Activated T-helper 1 cell treated with anti-CD3 and anti-CD28 coated beads, Interleukin-12 subunit alpha, Interleukin-12 subunit beta, Interleukin-2, Interleukin-4 antibody, amounts not matched to agents 30 ng/mL and 10 ng/mL and 1 ng/mL, durations not matched to agents 14 hours and 24 hours and 36 hours (primary cell): ENCODE measurements at places on chromosomes 4 and X. TPM values are rescaled to one million over a fixed set of nuclear protein-coding genes. Genes with fewer than 3 reads are reported as not detected.

DNA sequence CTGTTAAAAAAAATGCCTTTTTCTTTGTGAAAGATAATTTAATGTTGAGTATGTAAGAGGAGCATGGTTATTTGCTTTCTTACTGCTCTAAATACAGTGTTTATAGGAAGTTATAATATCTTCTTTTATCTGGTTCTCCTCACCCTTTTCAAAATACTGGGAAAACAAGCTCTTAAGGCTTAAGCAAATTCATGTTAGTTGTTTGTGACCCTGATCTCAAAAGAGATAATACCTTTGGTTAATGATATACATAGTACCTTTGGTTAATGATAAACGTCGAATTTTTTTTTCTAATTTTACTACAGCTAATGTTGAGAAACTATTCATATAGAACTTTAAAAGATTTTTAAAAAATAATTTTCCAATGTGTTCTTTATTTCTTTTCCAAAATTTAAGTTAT, 180.1 kb downstream of the RAPGEF2 start:
- no peak for DNase-seq

DNA sequence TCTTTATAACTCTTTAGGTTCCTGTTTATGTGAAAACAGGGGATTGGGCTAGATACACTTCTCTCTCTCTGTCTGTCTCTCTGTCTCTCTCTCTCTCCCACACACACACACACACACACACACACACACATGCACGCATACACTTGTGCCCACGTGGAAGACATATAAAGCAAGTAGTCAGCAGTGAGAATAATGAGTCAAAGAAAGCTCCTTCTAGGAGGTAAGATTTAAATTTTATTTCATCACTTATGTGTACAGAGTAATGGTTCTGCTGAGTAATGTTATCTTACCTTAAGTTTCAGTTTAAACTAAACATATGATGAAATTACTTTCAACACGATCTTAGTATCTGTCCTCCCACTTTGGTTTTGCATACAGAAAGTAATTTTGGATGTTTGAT, 243.0 kb upstream of the TEX13A start:
- DNase-seq: no peak

CTAG2 gene
- total RNA-seq: not detected in 2 replicates

- DNase-seq: no peak
Measured at GRCh38 chr4:7819446-7819845, 120.2 kb downstream of the AFAP1 start.

GRCh38 chr4:74999714-75000309, 66.9 kb downstream of the PARM1 start:
- DNase-seq: no peak

- no peak for DNase-seq
Measured at GRCh38 chr4:182843808-182844325, 73.3 kb downstream of the DCTD start.

ARAP2 gene
- 40.1 and 54.9 TPM in 2 replicates for total RNA-seq

TCEAL2 gene
- not detected in 2 replicates for total RNA-seq

- DNase-seq: no peak
Measured at GRCh38 chrX:42495139-42495538, 282.8 kb downstream of the PPP1R2C start.

TCEAL5 gene
- total RNA-seq: not detected in 2 replicates

- no peak for DNase-seq
Measured at GRCh38 chr4:128241019-128241418, 46.6 kb downstream of the PGRMC2 start.

SERPINA7 gene
- not detected in 2 replicates for total RNA-seq

DNA sequence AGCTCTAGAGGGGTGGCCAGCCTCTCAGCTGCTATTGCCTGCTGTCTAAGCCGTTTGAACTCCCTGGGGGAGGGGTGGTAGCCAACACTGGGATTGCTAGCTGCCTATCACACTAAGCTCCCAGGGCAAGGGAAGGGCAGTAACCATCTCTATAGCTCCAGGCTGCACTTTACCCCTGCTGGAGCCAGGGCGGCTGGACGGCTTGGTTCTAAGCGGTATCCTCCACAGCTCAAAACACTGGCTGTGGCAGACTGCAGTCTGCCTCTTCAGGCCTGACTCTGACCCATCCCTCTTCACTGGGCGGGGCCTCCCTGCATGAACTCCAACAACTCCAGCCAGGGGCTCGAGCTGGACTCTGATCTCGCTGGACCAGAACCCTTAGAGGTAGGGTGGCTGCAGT, 55.3 kb upstream of the GNRHR start:
- DNase-seq: no peak

DNA sequence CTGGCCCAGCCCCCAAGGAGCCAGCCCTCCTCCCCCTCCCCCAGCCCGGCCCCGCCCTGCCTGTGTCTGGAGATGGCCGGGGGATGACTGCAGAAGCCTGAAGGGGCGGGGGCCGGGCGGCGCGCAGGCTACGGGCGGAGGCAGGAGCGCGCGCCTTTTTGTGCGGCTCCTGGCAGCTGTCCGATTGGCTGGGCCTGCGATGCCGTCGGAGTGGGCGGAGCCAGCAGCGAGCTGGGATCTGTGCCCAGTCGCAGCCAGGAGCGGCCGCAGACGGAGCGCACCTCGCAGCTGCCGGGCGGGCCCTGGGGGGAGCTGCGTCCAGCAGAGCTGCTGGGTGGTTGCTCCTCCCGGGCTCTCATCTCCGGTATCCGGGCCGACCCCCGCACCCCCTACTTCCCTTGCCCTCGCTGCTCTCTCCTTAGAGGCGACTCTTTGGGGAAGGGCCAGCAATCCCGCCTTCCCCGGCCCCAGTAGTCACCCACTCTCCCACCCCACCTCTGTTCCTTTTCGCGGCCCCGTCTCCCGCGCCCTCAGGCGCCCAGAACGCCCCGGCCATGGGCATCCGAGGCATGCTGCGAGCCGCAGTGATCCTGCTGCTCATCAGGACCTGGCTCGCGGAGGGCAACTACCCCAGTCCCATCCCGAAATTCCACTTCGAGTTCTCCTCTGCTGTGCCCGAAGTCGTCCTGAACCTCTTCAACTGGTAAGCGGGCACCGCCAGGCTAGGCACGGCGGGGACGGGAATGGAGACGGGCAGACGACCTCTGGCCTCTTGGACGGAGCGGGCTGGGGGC, at the start of gene GABRQ:
Gene GABRQ (plus strand): TSS at position 247 of the 794 bp plus-strand sequence. CDS start 308 bp downstream, at position 555.
- no peak for DNase-seq

TMEM255A gene
- total RNA-seq: not detected in 2 replicates

DNA sequence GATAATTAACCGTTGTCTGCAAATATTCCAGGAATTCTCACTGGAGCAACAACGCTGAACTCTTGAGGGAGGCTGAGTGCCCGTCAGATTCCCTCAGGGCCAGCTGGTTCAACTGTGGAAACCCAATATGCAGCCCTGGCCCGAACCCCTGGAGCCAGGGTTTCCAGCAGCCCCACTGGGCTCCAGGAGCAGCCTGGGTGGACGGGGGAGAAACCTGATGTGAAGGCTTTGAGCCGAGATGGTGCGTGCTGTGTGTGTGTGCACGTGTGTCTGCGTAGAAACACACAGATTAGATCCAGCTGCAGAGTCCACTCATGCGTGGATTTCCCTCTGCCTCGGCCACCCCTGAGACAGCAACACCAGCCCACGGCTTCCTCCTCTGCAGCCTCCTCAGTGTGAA, 19.4 kb upstream of the SLC25A6 start:
- no peak for DNase-seq

DNA sequence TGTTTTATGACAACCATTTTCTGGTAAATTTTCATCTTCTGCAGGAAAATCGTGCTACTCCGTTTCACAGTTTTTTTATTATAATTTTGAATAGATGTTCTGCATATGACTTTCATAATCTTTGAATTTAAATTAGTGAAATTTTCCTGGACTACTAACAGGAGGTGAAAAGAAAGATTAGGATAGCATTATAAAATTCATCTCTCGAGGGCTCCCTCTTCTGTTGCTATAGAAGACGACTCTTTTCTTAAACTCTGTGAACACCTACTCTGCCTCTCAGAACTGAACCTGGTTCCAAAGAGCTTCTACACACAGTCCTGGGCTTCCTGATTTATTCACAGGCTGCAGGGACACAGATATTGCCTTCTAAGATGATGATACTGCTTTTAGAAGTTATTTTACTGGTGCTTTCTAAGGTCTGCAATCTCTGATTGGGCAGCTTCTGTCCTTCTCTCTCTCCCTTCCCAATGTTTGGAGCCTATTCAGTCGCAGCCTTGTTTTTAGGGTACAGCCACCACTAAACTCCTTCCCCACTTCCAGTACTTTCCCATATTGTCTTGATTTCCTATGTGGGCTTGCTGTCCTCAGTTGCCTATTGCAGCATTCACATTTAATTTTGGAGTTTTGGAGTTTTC, 10.1 kb upstream of the SAP30 start:
- DNase-seq: no peak

GAGE12E gene
- total RNA-seq: not detected in 2 replicates

GRCh38 chr4:41359422-41359775, 102.7 kb downstream of the UCHL1 start:
- no peak for DNase-seq

- DNase-seq: no peak
Measured at GRCh38 chr4:150145946-150146340, 67.7 kb downstream of the DCLK2 start.

FGF13 gene
- not detected in 2 replicates for total RNA-seq

GRCh38 chr4:57448452-57448851, 338.3 kb upstream of the IGFBP7 start:
- DNase-seq: no peak

HTN1 gene
- not detected in 2 replicates for total RNA-seq

BMPR1B gene
- total RNA-seq: not detected in 2 replicates

XPNPEP2 gene
- 0.16 and 0.24 TPM in 2 replicates for total RNA-seq

- no peak for DNase-seq
Measured at GRCh38 chrX:96386981-96387380, 297.7 kb upstream of the DIAPH2 start.

DNA sequence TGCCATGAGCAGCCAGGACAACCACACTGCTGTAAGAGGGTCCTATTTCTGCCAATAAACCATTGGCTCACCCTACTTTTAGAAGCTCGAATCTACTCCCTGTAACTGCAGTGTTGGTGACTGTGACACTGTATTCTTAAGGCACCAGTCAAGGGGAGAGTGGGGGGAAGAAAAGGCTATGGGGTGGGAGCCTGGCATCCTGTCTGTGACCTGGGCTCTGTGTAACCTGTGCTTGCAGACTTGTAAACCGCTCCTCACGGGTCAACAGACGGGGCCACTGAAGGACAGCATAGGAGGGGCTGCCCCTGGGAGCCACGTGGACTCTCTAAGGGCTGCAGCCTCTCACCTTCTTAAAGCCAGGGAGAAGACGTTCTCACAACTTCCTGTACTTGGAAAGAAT, 42.2 kb upstream of the ENPP6 start:
- DNase-seq: no peak
